ENCODE measurements at places on chromosomes 12 and 14.

DNA sequence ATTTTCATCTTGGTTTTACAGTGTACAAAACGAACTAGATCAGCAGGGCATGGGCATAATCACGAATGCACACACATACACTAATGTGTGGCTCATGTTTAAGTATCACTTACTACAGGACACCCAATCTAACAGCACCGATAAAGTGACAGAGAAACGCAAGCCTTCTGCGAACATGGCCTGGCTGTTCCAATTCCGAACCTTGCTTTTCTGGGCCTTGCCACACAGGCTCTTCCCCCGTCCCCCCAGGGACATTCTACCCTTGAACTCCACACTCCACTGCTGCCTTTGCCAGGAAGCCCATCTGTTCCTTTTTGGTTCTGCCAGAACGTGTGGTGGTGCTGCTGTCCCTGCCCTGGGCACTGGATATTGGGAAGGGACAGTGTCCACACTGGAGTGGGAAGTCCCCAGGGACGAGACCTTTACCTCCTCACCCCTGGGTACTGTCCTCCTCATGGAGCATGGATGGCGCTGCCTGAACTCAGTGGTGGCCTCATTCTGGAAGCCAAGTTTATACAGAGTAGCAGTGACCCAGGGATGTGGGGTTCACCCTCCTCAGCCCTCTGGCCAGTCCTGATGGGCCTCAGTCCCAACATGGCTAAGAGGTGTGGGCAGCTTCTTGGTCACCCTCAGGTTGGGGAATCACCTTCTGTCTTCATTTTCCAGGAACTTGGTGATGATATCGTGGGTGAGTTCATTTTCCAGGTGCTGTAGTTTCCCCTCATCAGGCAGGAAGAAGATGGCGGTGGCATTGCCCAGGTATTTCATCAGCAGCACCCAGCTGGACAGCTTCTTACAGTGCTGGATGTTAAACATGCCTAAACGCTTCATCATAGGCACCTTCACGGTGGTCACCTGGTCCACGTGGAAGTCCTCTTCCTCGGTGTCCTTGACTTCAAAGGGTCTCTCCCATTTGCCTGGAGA lies 7.9 kb downstream of the SERPINA1 start:
- DNase-seq = no peak

- DNase-seq = peak; percentile 64
Measured at GRCh38 chr14:95098984-95099599, 58.2 kb downstream of the DICER1 start.

DNA sequence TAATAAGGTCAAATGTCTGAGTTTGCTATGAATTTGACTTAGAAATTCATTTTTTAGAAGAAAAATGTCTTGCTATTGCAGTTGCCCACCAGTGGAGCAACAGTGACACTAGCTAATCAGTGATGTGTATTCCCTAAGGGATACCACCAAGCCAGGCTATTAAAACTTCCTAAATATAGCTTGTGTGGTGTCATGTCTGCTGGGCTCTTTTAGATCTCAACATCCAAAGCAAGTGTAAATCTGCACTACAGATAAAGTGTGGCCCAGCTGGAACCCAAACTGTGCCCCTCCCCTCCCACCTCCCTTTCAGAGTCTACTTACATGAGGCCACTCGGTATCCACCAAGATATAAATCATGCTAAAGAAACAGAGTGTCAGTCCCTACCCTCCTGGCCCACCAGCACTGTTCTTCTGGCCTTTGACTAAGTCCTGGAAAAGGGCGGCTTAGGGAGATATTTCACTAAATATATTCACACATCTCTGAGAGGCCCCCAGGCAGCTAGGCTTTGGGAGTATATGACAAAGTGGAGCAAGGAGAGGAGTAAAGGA lies 53.8 kb downstream of the SLC35F4 start:
- no peak for DNase-seq

DNA sequence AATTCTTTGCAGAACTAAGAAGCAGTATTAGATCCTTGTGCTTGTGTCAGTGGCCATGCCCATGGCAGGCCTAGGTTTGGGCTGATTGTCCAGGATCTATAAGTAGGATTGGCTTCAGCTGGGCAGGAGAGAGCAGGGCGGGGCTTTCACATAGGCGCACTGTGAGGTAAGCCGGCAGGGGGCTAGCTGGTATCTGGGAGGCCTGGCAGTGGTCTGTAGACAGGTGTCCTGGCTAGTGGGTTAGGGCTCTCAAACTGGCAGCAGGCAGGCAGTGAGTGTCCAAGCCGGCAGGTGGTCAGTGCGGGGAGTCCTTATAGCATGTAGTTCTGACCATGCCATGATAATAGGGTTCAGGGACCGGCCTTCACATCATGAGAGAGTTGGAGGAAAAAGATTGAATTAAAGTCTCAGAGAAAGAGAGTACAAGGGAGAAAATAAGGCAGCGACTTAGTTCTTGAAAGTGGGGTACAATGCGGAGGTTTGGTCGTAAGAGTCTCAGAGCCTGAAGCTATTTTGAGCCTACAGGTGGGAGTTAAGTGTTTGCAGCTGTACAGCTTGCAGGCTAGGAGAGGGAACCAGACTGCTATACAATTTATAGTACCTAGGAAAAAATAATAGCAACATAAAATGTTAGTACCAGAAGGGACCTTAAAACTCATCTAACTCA lies 137.4 kb downstream of the TPH2 start:
- no peak for DNase-seq
